ENCODE measurements at places on chromosomes 1 and 21.
A peak's percentile ranks its signal among the peaks of the same experiment; 100 is the strongest.

- DNase-seq: no peak
These were observed 18.9 kb upstream of the TUT4 start for GRCh38 chr1:52571783-52572182.

DNA sequence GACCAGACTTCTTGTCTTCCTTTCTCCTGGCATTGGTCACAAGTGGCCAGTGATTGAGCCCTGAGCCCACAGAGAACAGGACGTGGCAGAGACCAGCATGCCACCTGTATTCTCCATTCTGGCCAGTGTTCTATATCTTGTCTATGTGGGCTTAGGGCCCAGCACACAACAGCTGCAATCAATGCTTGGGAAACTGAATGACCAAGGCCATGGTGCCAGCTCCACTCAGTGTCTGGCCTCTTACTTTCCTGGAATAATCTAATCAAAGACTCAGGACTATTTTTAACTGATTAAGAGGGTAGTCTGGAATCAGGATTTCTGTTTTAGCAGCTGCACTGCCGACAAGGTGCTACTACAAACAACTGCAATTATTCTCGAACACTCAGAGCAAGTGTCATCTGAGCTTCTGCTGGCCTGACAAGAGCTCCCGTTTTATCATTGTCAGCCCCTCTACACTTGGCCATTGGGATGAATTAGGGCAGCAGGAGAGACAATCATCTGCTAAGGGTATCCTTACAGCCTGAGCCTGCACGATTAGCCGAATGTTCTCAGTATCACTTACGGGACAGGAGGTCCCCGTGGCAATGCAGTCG, 74.4 kb upstream of the GRIK3 start:
- no peak for DNase-seq

DNA sequence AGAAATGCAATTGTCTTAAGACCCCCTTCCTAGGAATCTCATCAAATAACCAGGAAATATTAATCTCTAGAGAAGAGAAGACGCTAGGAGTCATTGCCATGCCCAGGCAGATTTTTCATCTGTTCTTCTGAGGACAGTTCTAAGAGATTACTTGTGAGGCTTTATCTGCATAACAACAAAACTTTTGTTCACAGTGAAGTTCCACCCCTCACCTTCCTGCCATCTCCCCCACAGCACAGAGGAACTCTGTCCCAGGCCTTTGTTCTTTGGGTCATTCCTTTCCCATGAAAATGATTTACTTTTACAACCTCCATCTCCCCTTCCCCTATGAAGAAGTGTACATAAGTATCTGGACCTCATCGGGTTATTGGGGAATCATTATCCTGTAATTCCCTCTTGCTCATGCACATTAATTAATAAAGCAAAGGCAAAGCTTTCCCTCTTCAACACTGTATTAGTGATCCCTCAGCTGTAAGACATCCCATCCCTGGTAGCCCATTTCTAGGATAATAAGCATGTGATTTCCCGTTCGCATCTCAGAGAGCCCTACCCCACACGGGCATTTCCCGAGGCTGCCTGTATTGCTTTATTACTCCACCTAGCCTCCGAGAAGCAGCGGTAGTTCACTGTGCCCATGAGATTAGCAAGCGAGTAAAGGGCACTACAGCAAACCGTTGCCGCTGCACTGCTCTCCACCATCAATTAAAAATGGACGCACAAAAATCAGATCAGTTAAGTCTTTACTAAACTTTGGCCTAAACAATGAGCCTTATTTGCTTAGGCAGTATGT, 384.4 kb upstream of the CAMK1G start:
- DNase-seq: no peak

DNA sequence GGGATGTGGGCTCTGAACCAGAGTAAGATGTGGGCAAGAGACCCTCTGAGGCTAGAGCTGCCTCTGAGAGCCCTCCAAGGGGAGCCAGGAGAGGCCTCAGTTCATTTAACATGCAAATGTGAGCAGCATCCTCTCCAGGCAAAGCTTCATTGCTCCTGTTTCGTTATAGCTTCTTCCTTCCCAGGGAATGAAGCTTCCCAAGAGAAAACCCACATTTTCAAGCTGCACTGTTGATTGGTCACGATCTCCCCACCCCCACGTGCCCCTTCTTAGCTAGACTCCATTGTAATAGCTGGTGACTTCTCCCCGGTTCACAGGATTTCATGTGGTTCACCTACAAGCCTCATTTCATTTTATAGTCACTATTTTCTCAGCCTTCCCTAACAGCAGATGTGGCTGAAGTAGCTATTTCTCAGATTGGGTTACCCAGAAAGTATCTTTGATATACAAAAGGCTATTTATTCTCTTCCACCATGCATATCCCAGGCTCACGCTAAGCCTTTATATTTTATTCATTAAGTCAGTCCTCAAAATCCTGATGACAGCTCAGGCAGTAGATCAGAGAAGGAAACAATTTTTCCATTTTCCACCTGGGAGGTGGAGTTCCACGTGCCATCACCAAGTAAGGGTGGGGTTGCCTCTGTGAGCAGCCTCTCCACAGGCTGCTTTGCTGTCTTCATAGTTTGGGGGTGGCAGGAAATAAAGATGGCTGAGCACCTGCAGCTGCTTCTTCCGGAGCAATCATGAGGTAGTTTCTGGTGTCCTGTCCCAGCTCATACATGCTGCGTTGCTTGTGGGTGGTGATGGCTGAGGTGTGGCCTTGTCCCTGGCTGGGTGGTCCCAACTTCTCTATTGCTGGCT, 178.3 kb upstream of the RAB4A start:
- DNase-seq: peak; percentile 71

- DNase-seq: no peak
These were observed 86.1 kb upstream of the S1PR1 start for GRCh38 chr1:101150670-101151069.

DNA sequence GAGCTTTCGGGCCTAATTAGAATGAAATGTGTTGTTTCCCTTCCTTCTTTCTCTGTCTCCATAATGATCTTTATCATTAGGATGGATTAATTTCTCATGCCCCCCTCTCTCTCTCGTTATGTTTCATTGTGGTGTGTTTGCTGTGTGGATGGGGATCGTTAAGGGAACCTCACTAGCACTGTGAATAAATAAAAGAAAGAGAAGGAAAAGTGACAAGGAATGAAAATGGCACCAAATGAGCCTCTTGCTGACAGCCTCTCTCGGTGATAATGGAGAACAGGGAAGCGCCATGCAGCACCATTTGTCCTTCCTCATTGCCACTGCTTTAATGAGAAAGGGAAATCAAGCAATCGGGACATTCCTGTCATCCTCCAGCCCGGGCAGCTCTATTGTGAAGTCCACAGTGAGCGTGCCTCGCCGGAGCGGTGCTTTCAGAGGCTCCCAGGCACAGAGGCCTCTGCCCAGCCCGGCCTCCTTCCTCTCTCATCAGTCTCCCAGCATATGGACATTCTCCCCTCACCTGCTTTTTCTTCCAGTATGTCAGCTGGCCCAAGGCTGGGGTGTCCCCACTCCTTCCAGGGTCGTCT, 265.7 kb upstream of the TMEM51 start:
- DNase-seq: no peak

All from NCI-H1092 (cell line).